Right renal cortex interstitium (tissue), 3 donors: ENCODE measurements at places on chromosomes 6 and 20. TPM values are rescaled to one million over a fixed set of nuclear protein-coding genes. Genes with fewer than 3 reads are reported as not detected.

Gene SLC2A10
- 16.1 TPM for polyA plus RNA-seq

Gene EPB41L2
- 139 TPM for polyA plus RNA-seq

Gene PAK5
- polyA plus RNA-seq, result 0.69 TPM

Gene TRERF1
- polyA plus RNA-seq, result 13.7 TPM

Gene TPX2
- polyA plus RNA-seq, result 48.5 TPM

Gene RIPOR2
- 7.4 TPM for polyA plus RNA-seq

Gene SERPINB1
- polyA plus RNA-seq, result 21.4 TPM

Gene MOG
- not detected for polyA plus RNA-seq

Gene ADTRP
- 0.72 TPM for polyA plus RNA-seq

Gene CCM2L
- 6.3 TPM for polyA plus RNA-seq

Gene COX4I2
- polyA plus RNA-seq, result 1.5 TPM

Gene RPS21
- 879 TPM for polyA plus RNA-seq

Gene RGS17
- polyA plus RNA-seq, result 2.7 TPM

Gene NUS1
- 59.1 TPM for polyA plus RNA-seq

Gene PARD6B
- polyA plus RNA-seq, result 26.7 TPM

Gene TFAP2D
- not detected for polyA plus RNA-seq

Gene FNDC1
- polyA plus RNA-seq, result 7.3 TPM

Gene BANF2
- polyA plus RNA-seq, result not detected

Gene CLIC1
- polyA plus RNA-seq, result 313 TPM

Gene DUSP15
- polyA plus RNA-seq, result 18.8 TPM

Gene CAGE1
- not detected for polyA plus RNA-seq

Gene GSTA3
- 0.51 TPM for polyA plus RNA-seq

Gene HECA
- polyA plus RNA-seq, result 15.9 TPM

Gene SFTA2
- polyA plus RNA-seq, result 1.2 TPM

Gene PLAGL2
- polyA plus RNA-seq, result 21.5 TPM

Gene BTN1A1
- polyA plus RNA-seq, result 0.16 TPM

Gene FOXS1
- polyA plus RNA-seq, result 6.5 TPM

Gene GSTA2
- polyA plus RNA-seq, result 0.15 TPM

Gene ULBP3
- polyA plus RNA-seq, result 8.1 TPM

Gene MCHR2
- not detected for polyA plus RNA-seq

Gene TRIM31
- polyA plus RNA-seq, result 0.26 TPM

Gene C6orf132
- 3.6 TPM for polyA plus RNA-seq

Gene TMEM170B
- polyA plus RNA-seq, result 9.2 TPM

Gene KIF25
- polyA plus RNA-seq, result 0.82 TPM

Gene LY6G6D
- polyA plus RNA-seq, result not detected

Gene SYS1
- 33.8 TPM for polyA plus RNA-seq

Gene UNC5CL
- 6.0 TPM for polyA plus RNA-seq

Gene OR2B2
- polyA plus RNA-seq, result not detected

Gene SIGLEC1
- polyA plus RNA-seq, result 0.58 TPM

Gene CRISP3
- 0.55 TPM for polyA plus RNA-seq

Gene PNPLA1
- polyA plus RNA-seq, result 3.1 TPM

Gene SLC13A3
- 17.6 TPM for polyA plus RNA-seq

Gene FAM184A
- polyA plus RNA-seq, result 10.2 TPM

Gene VNN1
- polyA plus RNA-seq, result 0.18 TPM

Gene OPRM1
- not detected for polyA plus RNA-seq

Gene PROKR2
- polyA plus RNA-seq, result not detected

Gene SULF2
- 77.2 TPM for polyA plus RNA-seq

Gene DSP
- polyA plus RNA-seq, result 88.6 TPM

Gene PXMP4
- polyA plus RNA-seq, result 7.8 TPM

Gene SOBP
- polyA plus RNA-seq, result 12.0 TPM

Gene PDYN
- 0.75 TPM for polyA plus RNA-seq
